ENCODE measurements at places on chromosomes 16 and 17.

DNA sequence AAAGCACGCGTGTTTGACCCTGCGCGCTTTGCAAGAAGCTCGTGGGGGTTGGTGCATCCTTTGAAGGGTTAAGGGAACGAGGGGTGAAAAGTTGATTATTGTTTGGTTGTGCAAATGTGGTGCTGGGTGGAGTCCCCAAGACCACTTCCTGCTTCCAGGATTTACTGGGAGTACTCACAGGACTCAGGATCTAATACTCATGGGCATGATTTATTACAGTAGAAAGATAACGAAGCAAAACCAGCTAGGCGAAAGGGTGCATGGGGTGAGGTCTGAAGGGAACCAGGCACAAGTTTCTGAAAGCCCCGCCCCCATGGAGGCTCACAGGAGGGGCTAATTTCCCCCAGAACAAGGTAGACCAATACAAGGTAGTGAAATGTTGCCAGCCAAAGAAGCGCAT is 58.8 kb downstream of the RPTOR start:
- no peak for DNase-seq

- no peak for DNase-seq
Observed at GRCh38 chr16:53958341-53958880, 254.5 kb downstream of the FTO start.

GRCh38 chr17:2933606-2934005 is 129.8 kb downstream of the OR1D5 start:
- DNase-seq = no peak

DNA sequence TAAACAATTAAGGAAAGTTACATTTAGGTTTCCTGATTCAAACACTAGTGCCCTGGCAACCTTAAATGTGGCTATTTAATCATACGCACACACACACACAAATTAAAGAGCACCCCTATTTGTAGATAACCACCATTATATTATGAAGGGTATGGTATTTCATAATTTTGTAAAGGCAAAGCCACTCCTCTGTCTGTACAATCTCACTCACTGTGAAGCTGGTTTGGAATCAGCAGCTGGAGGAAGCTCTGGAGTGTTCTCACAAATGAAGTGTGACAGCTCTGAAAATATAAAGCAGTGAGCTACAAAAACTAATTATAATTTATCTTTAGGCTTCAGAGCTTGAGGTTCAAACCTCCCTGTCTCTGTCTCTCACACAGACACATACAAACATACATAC is 57.9 kb upstream of the KCNJ16 start:
- DNase-seq = no peak

DNA sequence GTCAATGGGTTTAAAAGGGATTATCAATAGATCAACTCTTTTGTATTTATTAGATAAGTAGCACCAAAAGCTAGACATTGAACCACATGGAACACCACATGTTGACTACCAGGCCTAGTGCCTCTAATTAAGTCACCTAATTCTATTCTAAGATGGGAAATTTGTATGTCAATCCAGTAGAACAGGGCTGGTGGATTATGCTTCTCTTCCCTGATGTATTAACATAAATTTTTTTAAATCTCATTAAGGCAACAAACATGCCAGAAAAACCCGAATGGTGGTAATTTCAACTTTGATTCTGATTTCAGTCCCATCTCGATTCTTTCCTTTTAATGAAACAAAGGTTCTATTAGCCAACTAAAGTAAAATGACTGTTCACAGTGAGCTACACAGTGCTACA is 92.6 kb downstream of the KANSL1 start:
- DNase-seq = no peak

- no peak for DNase-seq
Observed at GRCh38 chr17:56665864-56666263, 72.4 kb downstream of the NOG start.

DNA sequence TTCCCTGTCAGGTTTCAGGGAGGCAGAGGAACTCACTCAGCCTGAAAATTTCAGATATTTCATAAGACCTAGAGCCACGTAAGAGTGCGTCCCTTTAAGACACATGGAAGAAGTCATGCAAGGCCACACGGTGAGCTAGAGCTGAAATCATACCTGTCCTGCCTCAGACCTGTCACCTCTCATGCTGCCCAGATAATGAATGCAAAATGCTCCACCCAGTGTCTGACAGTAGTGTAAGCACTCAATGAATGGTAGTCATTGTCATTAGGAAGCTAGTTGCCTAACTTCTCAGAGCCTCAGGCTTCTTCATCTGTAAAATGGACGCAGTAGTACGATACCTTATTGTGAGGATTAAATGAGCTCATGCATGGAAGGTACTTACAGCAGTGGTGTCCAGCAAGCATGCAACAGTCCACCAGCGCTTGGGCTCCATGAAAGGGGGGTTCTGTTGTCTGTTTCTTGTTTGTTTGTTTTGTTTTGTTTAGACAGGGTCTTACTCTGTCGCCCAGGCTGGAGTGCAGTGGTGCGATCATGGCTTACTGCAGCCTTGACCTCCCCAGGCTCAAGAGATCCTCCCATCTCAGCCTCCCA is 60.7 kb downstream of the WSB1 start:
- no peak for DNase-seq

DNA sequence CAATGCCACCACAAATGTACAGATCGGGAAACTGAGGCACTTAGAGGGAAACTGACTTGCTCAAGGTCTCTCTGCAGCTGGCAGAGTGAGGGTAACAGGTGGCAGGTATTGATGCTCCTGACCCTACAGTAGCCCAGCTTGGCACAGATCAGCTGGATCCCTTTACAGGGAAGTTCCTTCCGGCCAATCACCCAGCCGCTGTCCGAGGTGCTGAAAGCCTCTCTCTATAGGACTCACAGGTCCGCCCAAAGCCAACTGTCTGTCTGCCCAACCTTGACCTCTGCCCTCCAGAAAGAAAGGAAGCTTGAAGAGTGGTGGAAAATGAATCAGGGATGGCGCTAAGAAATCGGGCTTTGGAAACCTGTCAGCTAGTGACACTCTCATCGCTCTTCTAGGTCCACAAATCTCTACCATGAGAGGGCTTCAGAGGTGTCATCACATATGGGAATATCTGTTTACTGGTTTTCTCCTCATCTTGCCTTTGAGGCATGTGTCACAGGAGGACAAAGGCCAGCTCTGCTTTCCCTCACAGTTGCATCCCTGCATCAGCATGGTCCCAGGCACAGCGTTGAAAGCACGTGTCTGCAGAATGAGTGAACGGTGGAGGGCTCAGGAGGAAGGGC is 246.2 kb downstream of the KATNIP start:
- peak; percentile 25 for DNase-seq

GRCh38 chr17:1256699-1257098 is 13.5 kb upstream of the BHLHA9 start:
- no peak for DNase-seq

GRCh38 chr17:70855401-70856054 is 686.2 kb downstream of the KCNJ2 start:
- peak; percentile 3 for DNase-seq

GRCh38 chr17:81831957-81832607 is 1.0 kb downstream of the MCRIP1 start:
- DNase-seq = no peak

DNA sequence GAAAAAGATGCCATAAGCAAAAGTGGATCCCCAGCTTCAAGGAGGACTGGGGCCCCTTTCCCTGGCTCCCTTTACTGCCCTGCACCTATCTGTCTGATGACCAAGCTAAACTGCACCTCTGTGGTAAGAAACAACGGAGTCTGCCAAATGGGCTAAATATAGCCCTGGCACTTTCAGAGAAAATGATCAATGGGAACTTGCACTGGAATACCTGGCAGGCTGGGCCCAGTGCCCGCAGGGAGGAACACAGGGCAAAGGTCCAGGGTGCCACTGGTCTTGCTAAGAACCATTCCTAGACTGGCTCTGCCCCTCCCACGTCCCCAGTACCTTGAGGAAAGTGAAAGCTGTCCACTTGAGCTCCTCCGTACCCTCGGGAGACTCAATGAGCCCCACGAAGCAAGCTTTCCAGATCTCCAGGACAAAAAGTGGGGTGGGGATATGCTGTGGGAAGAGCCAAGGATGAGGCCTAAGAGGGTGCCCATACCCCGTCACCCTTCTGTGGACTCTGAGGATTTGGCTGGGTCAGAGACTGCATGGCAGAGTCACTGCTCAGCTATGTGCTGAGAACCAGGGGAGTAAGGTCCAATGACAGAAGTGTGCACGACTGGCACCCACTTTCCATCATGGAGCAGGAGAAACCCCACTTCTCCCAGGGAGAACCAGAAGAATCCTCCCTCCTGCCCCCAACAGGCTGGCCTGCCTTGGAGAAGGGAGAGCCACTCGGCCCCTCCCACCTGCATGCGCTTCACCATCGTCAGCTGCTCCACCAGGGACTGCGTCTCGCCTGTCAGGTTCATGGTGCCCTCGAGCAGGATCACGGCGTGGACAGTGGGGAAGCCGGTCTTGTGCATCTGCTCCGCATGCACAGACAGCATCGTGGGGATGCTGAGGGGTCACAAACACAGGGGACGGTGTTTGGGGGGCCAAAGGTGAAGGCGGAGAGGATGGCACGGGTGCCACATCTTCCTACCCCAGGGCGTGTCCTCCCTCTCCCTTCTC is 17.4 kb downstream of the CSF3 start:
- no peak for DNase-seq

- no peak for DNase-seq
Observed at GRCh38 chr16:89446136-89446974, 44.0 kb downstream of the ANKRD11 start.

GRCh38 chr16:31360251-31360650 is 5.3 kb downstream of the ITGAX start:
- no peak for DNase-seq

GRCh38 chr17:12522743-12523183 is 142.9 kb upstream of the MYOCD start:
- peak; percentile 36 for DNase-seq

DNA sequence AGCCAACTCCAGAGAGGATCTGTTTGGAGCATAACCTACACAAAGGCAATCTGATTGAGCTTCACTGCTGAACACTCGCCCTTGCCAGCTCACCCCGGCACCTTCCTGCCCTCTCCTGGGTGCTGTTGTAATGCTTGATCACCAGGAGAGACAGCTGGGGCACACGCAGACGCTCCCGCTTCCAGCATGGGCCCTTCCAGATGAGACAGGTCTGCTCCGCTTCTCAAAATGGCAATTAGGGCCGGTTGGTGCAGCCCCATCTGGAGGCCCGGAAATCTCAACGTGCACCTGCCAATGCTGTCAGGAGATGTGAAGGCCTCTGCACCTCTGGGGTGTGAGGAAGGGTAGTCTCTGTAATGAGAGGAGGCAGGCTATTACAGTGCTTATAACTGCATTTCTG is 206.1 kb downstream of the ABCC12 start:
- DNase-seq = no peak

GRCh38 chr17:19258371-19258770 is 21.2 kb downstream of the EPN2 start:
- DNase-seq = no peak

DNA sequence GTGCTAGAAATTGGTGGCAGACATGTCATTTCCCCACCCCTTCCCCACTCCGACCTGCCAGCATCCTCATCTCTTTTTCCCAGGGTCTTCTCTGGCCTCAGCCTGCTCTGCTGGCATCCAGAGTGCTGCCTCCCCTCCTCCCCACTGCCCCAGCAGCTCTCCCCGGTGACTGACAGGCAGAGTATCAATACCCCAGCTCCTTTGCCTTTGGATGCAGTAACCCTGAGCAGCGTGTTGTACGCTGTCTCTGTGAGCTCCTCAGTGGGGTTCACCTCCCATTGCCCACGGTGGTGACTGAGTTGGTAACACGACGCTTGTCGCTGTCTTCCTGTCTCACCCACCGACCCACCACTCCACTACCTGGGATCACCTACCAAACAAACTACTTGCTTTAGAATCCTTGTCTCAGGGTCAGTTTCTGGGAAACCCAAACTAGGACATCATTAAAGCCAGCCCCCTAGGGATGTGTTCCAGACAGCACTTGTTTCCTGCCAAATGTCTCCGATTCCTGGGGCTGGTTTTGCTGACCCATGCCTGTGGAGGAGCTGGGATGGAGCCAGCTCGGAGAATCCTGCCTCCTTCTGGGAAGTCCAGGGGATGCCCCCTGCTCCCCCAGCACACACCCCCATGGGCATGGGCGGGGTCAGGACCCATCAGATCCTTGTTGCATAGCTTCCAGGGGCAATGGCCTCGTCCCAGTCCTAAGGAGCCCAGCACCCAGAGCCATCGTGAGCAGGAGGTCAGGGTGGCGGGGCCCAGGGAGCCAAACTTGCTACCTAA is 8.3 kb upstream of the SBK1 start:
- no peak for DNase-seq

DNA sequence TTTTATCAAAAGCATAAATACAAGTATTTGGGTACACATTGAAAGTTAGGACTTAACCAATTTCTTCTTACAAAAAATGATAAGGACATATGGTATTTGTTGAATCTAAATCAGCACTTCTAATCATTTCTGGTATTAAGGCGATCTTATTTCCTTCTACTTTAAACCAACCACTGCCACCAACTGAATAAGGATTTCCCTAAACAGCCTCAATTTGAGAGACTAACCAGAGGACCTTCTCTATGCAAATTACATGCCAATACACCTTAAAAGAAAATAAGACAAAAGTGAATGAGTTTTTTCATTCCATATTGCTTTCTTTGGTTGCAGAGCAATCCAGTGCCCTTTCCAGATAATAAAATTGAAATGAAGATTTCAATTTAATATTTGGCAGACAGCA is 45.5 kb downstream of the GNA13 start:
- no peak for DNase-seq

DNA sequence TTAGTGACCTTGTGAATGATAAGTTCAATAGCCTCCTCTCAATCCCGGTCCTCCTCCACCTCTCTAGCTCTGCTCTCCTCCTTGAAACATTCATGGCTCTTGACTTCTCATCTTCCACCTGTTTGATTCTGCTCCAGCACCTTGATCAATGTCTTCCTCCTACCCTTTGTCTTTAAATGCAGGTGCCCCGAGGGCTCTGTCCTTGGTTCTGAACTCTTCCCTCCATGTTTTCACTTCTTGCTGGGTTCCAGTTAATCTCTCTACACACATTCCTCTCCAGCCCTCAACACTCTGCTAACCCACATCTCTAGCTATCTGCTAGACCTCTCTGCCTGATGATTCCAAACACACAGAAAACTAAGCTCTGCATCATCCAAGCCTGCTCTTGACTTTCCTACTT is 13.4 kb downstream of the CD300E start:
- no peak for DNase-seq
